Frontal cortex (tissue), 4 donors: ENCODE measurements at places on chromosomes 5 and 9. TPM values are rescaled to one million over a fixed set of nuclear protein-coding genes. Genes with fewer than 3 reads are reported as not detected.

DOCK8 gene
- 2.4 TPM for total RNA-seq

STRBP gene
- 84.8 TPM for total RNA-seq

DNA sequence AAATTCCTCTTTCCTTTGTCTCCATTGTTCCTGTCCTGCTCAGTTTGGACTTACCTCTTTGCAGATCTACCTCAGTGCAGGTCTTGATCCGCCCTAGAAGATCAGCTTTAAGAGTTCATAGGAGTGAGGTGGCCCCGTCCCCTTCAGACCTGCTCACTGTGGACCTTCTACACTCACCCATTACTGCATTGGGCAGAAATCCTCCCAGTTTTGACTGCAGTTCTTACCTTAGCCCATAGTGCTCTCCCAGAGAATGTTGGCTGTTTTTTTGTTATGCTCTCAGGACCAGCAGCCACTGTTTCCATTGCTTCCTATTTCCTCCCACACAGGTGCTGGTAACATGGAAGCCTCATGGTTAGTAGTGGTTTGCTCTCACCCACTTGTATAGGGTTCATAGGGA is 63.3 kb downstream of the GALNT10 start:
- DNase-seq: no peak

DNA sequence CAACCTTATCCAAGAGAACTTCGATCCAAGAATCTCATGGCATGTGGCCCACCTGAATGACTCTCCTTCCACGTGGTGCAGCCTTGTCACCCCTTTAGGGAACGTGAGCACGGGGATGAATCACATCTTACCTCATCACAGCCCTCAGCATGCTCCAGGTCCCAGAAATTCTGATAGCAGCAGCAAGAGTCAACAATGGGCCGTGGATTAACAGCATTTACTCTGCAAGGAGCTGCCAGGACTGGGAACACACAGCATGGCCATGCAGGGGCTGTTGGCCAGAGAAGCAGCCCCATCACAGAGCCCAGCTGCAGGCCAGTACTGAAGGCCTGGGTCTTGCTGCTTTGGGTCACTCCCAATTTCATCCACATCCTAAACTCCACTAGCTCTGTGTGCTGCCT is 150.4 kb downstream of the C5orf15 start:
- DNase-seq: no peak

MCTP1 gene
- total RNA-seq: 48.5 TPM

GRCh38 chr9:88767504-88767790 is 223.8 kb upstream of the S1PR3 start:
- no peak for DNase-seq

PTRH1 gene
- 6.9 TPM for total RNA-seq

FOXD4L6 gene
- total RNA-seq: 0.82 TPM

F2R gene
- 22.8 TPM for total RNA-seq

DNA sequence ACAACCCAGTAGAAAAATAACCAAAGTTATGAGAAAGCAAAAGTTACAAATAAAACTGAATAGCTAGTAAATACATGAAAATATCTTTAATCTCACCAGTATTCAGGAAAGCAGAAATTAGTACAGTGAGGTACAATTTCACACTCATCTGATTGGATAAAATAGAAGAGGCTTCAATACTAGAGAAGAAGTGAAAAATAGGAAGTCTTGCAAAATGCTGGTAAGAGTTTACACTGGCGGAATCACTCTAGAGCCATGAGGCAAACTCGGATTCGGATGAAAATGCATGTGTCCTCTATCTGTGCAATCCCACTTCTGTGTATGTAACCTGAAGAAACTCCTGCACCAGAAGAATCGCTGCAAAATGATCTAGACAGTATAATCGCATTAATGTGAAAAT is 128.9 kb downstream of the CCDC192 start:
- no peak for DNase-seq

SMIM33 gene
- not detected for total RNA-seq

GRCh38 chr9:70406434-70406862 is 8.0 kb downstream of the KLF9 start:
- no peak for DNase-seq

- DNase-seq: no peak
These were observed 37.7 kb downstream of the NR4A3 start for GRCh38 chr9:99859243-99859980.

- DNase-seq: no peak
These were observed 188.9 kb downstream of the PDZD2 start for GRCh38 chr5:31827867-31828266.

DNA sequence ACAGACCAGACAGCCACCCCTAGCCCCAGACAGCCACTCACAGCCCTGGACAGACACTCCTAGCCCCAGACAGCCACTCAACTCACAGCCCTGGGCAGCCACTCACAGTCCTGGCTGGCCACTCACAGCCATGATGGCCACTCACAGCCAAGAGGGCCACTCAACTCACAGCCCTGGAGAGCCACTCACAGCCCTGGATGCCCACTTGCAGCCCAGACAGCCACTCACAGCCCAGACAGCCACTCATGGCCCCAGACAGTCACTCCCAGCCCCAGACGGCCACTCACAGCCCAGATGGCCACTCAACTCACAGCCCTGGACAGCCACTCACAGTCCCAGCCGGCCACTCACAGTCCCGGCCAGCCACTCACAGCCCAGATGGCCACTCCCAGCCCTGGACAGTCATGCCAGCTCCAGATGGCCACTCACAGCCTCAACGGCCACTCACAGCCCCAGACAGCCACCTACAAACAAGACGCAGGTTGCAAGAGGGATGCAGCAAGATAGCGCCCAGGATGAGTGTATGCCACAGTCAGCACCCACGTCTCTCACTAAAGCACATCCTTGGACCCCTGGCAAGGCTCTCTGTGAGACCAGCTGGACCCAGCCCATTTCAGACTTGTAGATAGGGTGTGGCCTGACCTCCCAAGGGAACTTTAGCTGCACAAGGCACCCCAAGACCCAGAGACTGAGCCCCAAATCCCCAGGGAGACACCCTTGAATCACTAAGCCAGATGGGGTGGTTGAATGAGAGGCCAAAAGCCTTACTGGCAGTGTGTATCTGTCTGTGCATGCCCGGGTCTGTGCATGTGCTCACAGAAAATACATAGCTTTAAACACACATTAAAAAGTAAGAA is 22.4 kb downstream of the ZDHHC11B start:
- peak; percentile 57 for DNase-seq

ADCY2 gene
- total RNA-seq: 20.4 TPM

- no peak for DNase-seq
These were observed 10.0 kb downstream of the MTAP start for GRCh38 chr9:21812415-21812814.

- no peak for DNase-seq
These were observed 77.5 kb downstream of the ZSWIM6 start for GRCh38 chr5:61409568-61409967.

GRCh38 chr5:123785162-123786071 is 273.4 kb downstream of the CSNK1G3 start:
- DNase-seq: no peak

RMRP gene
- total RNA-seq: 133,388 TPM

GRCh38 chr5:175750511-175750931 is 92.7 kb downstream of the HRH2 start:
- no peak for DNase-seq

CIZ1 gene
- total RNA-seq: 15.9 TPM
